ENCODE measurements at places on chromosomes 3 and 15.

DNA sequence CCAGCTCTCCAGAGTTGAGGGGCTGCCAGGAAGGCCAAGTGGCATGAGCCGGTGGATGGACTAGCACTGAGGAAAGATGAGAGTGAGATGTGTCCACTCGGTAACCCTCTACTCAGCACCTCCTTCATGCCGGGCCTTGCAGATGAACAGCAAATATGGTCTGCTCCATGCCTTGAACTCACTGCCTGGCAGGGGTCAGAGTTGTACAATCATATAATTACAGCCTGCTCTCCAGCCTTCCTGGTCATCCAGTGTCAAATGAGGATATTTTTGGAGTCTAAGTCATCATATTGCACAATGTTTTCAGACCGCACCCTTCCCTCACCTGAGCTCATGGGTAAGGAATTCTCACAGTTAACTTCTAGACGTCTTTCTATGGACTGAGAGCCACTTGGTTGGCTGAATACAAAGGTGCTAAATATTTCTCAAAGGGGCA is 4.9 kb downstream of the MGLL start:
- DNase-seq = no peak

DNA sequence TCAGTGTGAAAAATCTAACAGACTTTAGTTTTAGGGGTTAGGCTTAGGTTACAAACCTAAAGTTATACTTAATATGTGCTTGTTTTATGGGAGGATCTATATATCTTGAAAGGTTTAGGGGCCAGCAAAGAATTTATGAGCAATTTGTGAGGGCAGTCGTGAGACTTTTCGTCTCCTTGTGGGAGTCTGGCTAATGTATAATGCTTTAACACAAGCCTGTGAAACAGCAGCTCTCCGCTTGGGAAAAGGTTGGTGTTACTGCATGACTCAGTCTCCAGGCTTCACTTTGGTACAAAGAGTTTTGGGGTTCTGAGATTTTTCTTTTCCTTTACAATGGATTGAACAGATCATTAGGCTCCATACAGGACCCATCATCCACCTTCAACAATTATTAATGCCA is 79.0 kb upstream of the MFGE8 start:
- DNase-seq = no peak

DNA sequence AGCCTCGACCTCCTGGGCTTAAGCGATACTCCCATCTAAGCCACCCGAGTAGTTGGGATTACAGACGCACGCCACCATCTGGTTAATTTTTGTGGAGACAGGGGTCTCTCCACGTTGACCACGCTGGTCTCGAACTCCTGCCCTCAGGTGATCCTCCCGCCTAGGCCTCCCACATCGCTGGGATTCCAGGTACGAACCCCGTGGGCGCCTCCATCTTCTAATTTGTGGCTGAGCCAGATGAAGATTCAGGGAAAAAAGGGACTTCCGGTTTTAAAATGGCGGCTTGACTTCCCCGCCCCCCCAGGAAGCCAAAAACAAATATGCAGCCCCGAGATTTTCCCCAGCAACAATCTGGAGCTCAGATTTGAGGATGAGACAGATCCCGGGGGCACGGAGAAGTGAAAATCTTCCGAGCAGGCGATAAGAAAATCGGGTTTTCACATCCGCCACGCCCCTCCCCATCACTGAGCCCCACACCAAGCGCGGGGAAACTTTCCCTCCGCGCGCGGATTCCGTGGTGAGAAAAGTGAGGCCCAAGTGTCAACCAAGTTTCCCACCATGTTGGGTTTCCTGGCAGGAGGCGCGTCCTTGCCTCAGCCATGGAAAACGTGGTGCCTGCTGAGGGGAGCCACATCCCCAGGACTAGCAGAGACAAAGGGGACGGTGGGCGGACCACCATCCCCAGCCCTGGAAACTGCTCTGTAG is 15.4 kb downstream of the CHST14 start:
- DNase-seq = no peak

DNA sequence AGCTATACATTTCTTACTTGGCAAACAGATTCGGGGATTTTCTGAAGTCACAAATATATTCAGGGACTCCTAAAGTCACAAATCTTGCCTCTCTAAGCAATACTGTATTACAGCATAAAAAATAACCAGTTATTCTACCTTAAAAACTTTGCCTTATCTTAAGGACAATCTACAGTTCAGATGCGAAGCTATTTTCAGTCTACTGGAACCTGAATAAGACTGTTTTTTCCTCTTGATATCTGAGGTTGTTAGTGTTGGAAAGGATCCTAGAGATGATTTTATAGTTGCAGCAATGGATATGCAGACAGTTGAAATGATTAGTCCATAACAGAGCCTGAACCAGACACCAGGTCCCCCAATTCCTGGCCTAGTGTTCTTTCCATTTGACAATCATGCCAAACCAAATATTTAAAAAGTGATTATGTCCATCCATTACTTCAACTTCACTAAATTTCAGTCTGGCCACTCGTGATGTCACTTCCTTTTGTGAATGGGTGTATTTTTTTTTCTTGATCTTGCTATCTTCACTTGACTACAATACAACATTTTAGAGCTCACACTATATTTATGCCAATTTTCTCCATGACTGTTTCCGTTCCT is 1.8 kb downstream of the HDGFL3 start:
- DNase-seq = no peak

- no peak for DNase-seq
These were observed 272.5 kb downstream of the TBC1D5 start for GRCh38 chr3:17469954-17470353.

- no peak for DNase-seq
These were observed 43.0 kb downstream of the LRRC49 start for GRCh38 chr15:70935631-70936030.

- DNase-seq = no peak
These were observed 244.4 kb downstream of the UACA start for GRCh38 chr15:70519004-70519365.

DNA sequence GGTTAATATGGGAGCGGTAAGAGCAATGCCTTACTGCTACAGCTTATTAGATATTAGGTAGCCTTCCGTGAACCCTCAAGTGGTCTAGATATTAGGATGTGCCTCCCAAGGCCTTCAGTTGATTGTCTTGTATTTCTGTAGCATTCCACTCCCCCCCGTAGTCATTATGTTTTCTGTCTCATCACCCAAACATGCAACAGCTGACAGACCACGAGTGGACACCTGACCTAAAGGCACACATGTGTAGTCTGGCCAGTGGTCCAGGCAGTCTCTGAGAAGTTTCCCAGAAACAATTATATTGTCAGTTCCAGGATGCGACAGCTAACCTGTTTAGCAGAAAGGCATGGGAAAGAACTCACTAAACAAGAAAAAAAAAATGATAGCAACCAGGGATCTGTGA is 1000.9 kb downstream of the AGBL1 start:
- DNase-seq = no peak

DNA sequence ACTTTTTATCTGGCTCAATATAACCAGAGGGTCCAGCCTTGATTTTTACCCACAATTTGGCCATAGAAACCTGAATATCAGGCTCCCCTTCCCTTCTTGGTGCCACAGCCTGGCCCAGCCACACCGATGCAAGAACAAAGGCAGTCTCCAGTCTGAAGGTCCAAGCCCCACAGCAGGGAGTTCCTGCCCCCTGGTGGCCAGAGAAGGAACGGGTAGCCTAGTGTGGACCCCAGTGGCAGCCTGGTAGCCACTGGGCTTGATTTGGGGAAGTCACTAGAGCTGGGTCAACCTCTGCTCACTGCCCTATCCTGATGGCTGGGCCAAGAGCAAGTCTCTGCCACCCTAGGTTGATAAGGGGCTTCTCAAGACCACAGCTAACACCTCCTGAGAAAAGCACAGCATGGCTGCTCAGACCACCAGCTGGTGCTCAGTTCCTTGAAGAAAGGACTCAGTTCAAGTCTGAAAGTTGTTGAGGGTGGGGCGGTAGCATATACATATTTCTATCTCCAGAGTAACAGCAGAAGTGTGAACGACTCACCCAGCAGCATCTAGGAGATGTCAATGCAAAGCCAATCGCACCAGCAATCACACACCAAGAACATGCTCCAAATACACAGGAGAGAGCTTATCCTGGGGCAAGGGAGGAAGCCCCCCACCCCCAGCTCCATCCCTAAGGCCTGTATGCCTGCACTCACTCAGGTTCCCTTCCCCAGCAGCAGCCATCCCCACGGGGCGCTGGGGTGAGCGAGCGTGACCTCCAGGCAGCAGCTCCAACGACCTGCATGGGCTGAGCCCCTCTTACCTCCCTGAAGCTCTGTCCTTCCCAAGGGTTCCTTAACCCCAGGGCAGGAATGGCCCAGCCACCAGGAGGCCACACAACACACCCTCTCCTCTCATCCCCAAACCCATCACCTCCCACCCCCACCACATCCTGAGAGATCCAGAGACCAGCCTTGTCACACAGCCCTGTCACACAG is 7.6 kb downstream of the PFKFB4 start:
- peak; percentile 86 for DNase-seq

DNA sequence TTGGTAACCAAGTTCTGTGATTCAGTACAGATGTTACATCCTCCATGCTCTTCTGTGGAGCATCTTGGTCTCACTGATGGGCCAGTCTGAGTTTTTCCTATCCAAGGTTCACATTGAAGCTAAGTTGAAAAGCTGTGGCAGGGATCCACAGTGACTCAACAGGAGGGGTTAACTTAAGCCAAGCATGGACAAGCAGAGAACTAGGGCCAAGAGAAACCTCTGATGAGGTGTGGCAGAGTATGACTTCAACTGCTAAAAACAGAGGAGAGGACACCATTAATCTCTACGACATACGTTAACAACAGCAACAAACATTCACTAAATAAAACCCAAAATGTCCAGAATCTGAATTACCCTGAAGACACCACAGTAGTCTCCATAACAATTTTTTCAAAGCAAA is 268.1 kb upstream of the UBE2E2 start:
- DNase-seq = no peak

DNA sequence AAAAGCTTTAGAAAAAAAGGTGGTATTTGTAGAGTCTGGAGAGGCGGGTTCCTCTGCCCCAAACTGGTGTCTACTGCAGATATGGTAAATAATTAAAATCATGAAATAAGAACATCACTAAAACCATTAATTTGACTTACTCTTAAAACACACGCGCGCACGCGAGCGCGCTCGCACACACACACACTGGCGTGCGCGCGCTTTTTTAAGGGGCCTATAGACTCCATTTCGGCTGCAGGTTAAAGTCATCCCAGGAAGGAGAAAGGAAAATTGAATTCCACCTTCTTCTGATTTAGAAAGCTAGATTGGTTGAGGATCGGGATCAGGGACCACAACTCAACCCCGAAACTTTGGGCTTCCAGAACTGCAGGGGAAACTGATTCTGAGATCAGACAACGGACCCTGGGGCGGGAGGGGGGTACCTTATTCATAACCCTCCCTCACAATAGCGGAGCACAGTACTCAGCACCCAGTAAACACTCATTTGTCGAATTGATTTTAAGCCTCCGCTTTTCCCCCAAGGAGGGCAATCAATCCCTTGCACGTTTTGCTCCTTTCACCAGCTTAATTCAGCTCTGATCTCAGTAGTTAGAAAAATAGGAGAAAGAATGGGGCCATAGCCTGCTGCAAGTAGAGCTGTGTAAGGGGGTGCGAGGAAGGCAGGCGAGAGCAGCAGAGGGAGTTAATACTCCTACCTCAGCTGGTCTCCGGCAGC is 509 bp upstream of the LRRC3B start:
- no peak for DNase-seq

DNA sequence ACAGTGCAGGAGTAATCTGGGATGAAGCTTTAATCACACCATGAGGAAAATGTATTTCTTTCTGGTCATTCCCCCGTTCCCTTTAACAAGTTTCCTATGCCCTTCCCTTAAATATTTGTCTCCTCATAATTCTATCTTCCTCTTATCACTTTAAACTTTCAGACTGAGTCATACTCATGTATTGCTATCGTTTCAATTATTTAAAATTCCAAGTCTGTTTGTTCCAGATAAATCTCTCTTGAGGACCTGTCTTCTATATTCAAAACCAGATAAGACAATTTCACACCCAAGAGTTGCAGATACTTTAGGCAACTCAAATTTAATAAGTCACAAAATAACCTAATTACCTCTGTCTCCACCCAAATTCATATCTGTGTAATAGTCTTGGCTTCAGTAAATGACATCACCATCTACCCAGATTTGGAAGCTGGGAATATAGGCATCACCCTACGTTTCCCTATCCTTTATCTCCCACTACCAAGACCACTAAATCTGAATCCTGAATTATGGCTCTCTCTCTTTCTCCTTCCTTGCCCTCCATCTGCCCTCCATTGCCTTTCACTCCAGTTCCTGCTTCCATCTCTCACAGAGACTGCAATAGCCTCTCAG is 220.1 kb downstream of the PYDC2 start:
- DNase-seq = no peak

DNA sequence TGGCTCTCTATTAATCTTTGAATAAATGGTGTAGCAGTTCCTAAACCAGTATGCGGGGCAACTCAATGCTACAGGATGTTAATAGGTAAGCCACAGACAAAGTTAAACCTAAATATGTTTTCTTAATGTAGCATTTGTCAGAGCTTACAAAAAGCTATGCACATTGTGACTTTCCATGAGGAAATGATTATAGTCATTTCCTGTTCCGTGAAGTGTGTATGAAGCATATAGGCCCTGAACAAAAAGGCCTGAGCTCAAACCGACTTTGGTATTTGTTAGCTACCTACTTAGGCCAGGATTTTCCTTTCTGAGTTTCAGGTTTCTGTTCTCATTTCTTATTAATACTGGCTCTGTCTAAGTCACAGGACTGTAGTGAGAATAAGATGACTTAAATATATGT is 14.2 kb downstream of the ZNF80 start:
- peak; percentile 85 for DNase-seq

DNA sequence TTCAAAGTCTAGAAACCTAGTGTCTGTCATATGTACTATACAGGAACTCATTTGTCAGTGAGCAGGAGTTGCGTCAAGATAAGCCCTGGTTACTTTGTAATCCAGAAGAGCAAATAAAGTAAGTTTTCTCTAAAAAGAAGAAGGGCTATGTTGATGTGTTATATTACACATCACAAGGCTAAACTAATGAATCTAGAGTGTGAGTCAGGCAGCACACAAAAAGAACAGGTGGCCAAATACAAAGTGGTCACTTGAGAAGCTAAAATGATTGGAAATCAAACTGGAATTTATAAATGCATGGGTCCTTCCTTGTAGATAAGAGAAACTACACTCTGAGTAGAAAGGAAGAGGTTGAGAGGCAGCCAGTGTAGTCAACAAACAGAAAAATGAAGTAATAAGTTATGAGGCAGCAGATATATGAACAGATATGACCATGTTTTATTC is 771.6 kb downstream of the DIPK2A start:
- no peak for DNase-seq

DNA sequence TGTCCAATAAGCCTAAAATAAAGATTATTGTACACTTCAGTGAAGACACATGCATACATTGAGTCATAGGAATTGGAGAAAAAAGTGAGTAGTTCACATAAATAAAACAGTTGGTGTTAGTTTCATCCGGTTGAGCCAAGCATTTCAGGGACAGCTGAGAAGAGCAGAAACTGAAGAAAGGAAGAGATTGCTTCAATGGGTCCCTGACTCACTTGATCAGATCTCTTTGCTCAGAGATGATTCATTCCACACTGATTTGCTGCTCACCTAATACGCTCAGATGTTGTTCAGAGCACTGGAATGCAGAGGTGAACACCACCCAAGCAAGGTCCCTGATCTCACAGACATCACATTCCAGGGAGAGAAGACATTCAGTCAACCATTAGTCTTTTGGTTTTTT is 93.7 kb downstream of the RAD18 start:
- no peak for DNase-seq

GRCh38 chr3:141060327-141060726 is 9.2 kb downstream of the SPSB4 start:
- DNase-seq = no peak

GRCh38 chr3:63349583-63350573 is 71.8 kb downstream of the SYNPR start:
- peak; percentile 42 for DNase-seq
